H4 (cell line): ENCODE measurements at places on chromosomes 6 and 20. TPM values are rescaled to one million over a fixed set of nuclear protein-coding genes. Genes with fewer than 3 reads are reported as not detected.

The ZNF165 gene
- total RNA-seq = 0.16 and 1.2 TPM in 2 replicates

The PHACTR3 gene
- total RNA-seq = 0.29 TPM in 1 of 2 replicates, not detected in the other

The CPNE5 gene
- not detected in 2 replicates for total RNA-seq

The AARS2 gene
- total RNA-seq = 9.5 and 14.0 TPM in 2 replicates

The ZNF133 gene
- 9.5 and 10.8 TPM in 2 replicates for total RNA-seq

The NRSN1 gene
- not detected in 2 replicates for total RNA-seq

The ARMH2 gene
- total RNA-seq = not detected in 2 replicates

The C6orf132 gene
- total RNA-seq = not detected in 2 replicates

The SAMD3 gene
- not detected in 2 replicates for total RNA-seq

The VGLL2 gene
- total RNA-seq = 0.08 and 0.50 TPM in 2 replicates

The C2 gene
- total RNA-seq = 0.75 TPM in 1 of 2 replicates, not detected in the other

The SLC22A16 gene
- total RNA-seq = not detected in 2 replicates

The SYCP2L gene
- 0.39 and 1.5 TPM in 2 replicates for total RNA-seq

The SLC4A11 gene
- 0.93 TPM in 1 of 2 replicates, not detected in the other for total RNA-seq

The GPX6 gene
- not detected in 2 replicates for total RNA-seq

The PTCRA gene
- not detected in 2 replicates for total RNA-seq

The ESR1 gene
- not detected in 2 replicates for total RNA-seq

The GABBR1 gene
- total RNA-seq = 3.8 and 3.9 TPM in 2 replicates

The PSORS1C2 gene
- total RNA-seq = not detected in 2 replicates

The CRISP3 gene
- total RNA-seq = not detected in 2 replicates

The LRRC73 gene
- total RNA-seq = 1.0 and 1.8 TPM in 2 replicates

The PKIB gene
- 3.1 and 5.2 TPM in 2 replicates for total RNA-seq

The RNASET2 gene
- 9.8 and 19.8 TPM in 2 replicates for total RNA-seq

The TSBP1 gene
- not detected in 2 replicates for total RNA-seq

The LY6G6F gene
- total RNA-seq = not detected in 2 replicates

The RNF182 gene
- total RNA-seq = 3.5 and 7.2 TPM in 2 replicates

The TINAG gene
- total RNA-seq = not detected in 2 replicates

The HUS1B gene
- 2.1 TPM in 1 of 2 replicates, not detected in the other for total RNA-seq

The TMC2 gene
- not detected in 2 replicates for total RNA-seq

The SLC22A1 gene
- total RNA-seq = not detected in 2 replicates

The GPR6 gene
- not detected in 2 replicates for total RNA-seq

The ITPR3 gene
- 6.6 and 9.8 TPM in 2 replicates for total RNA-seq

The HCRTR2 gene
- not detected in 2 replicates for total RNA-seq

The C6orf15 gene
- not detected in 2 replicates for total RNA-seq

The PRRT1 gene
- 0.10 TPM in 1 of 2 replicates, not detected in the other for total RNA-seq

The MTFR2 gene
- 2.1 and 4.5 TPM in 2 replicates for total RNA-seq

The PTGIS gene
- total RNA-seq = not detected in 2 replicates

The GABRR2 gene
- total RNA-seq = 0.08 TPM in 1 of 2 replicates, not detected in the other

The CST5 gene
- not detected in 2 replicates for total RNA-seq

The RAD21L1 gene
- 0.12 TPM in 1 of 2 replicates, not detected in the other for total RNA-seq

The ACSS1 gene
- total RNA-seq = 0.10 and 0.21 TPM in 2 replicates

The WFDC2 gene
- not detected in 2 replicates for total RNA-seq

The ELOVL4 gene
- total RNA-seq = 2.9 and 4.5 TPM in 2 replicates

The TCF21 gene
- total RNA-seq = not detected in 2 replicates

The RRAGD gene
- total RNA-seq = 28.8 and 35.0 TPM in 2 replicates

The ZNF311 gene
- total RNA-seq = 1.2 and 3.0 TPM in 2 replicates

The CENPW gene
- 21.8 and 25.7 TPM in 2 replicates for total RNA-seq

The TNFRSF6B gene
- total RNA-seq = 0.10 and 0.39 TPM in 2 replicates

The FOXC1 gene
- total RNA-seq = 4.8 and 4.9 TPM in 2 replicates

The EPPIN gene
- total RNA-seq = not detected in 2 replicates

The ACTL10 gene
- not detected in 2 replicates for total RNA-seq

The EBF4 gene
- 4.1 and 4.8 TPM in 2 replicates for total RNA-seq

The PDYN gene
- not detected in 2 replicates for total RNA-seq

The F13A1 gene
- total RNA-seq = 0.02 TPM in 1 of 2 replicates, not detected in the other

The SRSF6 gene
- total RNA-seq = 37.8 and 41.9 TPM in 2 replicates

The NMBR gene
- not detected in 2 replicates for total RNA-seq

The KIAA1755 gene
- not detected in 2 replicates for total RNA-seq

The SIRPD gene
- not detected in 2 replicates for total RNA-seq

The ASIP gene
- not detected in 2 replicates for total RNA-seq
